ENCODE measurements at places on chromosomes 13 and 19. TPM values are rescaled to one million over a fixed set of nuclear protein-coding genes. Genes with fewer than 3 reads are reported as not detected.

Gene MTUS2
- 0.11 TPM for total RNA-seq

- no peak overlapping the region for H3K27ac ChIP-seq
- peak overlapping the region; percentile 28 for H3K4me3 ChIP-seq
- peaks cover 9% of the 10 kb centered on the region for H3K4me1 ChIP-seq
- H3K36me3 ChIP-seq = peaks cover 14% of the 10 kb centered on the region
Measured at GRCh38 chr19:14480700-14481079, 5.5 kb upstream of the PTGER1 start.

DNA sequence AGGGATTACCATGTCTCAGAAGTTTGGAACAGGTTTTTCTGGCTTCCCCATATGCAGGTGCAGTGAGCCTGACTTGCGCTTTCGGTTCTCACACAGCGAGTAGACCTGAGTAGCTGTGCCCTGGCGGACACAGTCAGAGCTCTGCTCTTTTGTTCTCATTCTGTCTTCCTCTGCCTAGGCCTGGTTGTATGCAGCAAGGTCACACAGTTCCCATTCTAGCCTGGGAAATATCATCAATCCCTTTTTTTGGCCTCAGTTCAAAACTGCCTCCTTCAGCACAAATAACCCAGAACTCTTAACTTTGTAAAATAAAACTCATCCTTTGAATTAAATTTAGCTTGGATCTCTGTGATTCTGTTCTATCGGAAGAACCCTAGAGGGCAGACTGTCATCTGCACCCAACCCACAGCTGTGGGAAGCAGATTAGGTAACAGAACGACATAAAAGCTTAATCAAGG, 10.2 kb downstream of the OXGR1 start:
- H3K36me3 ChIP-seq = no peaks in the 10 kb centered on the region
- peak overlapping the region; percentile 13 for H3K4me3 ChIP-seq
- no peak overlapping the region for H3K27ac ChIP-seq
- ATAC-seq = peak; percentile 52

DNA sequence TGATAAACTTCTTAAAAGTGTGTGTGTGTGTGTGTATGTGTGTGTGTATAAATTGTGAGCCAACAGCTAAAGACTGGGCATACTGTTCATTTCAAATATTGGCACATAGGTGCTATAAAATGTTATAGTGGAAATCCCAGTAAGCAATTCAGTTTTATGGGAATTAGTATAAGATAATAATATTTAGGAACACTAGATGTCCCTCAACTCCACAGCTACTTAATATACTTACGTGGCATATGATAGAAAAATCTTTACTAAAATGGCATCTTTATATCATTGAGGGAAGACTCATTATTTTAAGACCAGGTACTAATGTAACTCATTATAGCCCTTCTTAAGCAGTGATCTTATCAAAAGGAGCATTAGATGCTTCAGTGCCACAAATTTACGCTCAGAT, 266.2 kb downstream of the MAB21L1 start:
- no peak overlapping the region for H3K4me3 ChIP-seq
- no peaks in the 10 kb centered on the region for H3K4me1 ChIP-seq
- no peaks in the 10 kb centered on the region for H3K36me3 ChIP-seq
- ATAC-seq = no peak

- H3K4me1 ChIP-seq = no peaks in the 10 kb centered on the region
- no peak for ATAC-seq
- H3K36me3 ChIP-seq = no peaks in the 10 kb centered on the region
- no peak overlapping the region for H3K27ac ChIP-seq
- H3K27me3 ChIP-seq = peaks cover 9% of the 10 kb centered on the region
- no peak overlapping the region for H3K4me3 ChIP-seq
Measured at GRCh38 chr13:79637133-79637763, 156.3 kb downstream of the NDFIP2 start.

Gene GJB2
- 42.5 TPM for total RNA-seq

DNA sequence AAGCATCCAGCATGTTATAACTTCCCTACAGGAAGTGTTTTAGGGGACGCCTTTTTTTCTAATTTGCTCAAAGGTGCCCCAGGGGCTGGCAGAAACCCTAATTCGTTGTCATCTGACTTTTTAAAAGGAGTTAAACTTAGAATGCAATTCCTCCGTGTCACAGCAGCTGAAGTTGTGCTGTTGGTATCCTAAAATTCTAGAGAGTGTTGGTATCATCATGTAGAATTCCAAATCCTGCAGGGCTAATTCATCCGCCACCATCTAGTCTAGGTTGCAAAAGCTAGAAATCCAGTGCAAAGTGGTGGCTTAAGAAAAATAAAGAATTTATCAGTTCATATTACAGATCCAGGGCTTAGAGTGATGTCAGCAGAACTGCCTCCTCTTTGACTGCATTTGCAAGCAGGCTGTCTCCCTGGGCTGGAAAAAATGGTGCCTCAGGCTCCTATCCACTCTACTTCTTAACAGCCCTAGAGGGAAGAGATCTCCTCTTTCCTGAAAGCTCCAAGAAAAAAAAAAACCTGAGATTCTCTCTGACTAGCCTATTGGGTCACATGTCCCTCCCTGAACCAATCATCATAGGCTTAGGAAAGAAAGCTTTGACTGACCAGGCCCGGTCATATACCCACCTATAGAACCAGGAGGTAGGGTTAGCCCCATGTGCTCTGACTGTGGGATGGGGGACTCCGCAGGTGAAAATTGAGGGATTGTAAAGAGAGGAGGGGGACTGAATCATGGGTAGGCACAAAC, 73.0 kb downstream of the MAP4K1 start:
- H3K4me3 ChIP-seq = peak overlapping the region; percentile 60
- H3K27me3 ChIP-seq = no peaks in the 10 kb centered on the region
- no peaks in the 10 kb centered on the region for H3K36me3 ChIP-seq
- peak overlapping the region; percentile 47 for H3K27ac ChIP-seq
- no peak for ATAC-seq
- peaks cover 10% of the 10 kb centered on the region for H3K4me1 ChIP-seq

GRCh38 chr13:40130871-40131636, 475.6 kb downstream of the COG6 start:
- H3K27me3 ChIP-seq = no peaks in the 10 kb centered on the region
- peak overlapping the region; percentile 83 for H3K27ac ChIP-seq

Data from activated T-helper 17 cell treated with anti-CD3 and anti-CD28 coated beads, Interleukin-2, amount 50 U/mL, for 72 hours (primary cell).